ENCODE measurements at places on chromosomes 1 and 21.

DNA sequence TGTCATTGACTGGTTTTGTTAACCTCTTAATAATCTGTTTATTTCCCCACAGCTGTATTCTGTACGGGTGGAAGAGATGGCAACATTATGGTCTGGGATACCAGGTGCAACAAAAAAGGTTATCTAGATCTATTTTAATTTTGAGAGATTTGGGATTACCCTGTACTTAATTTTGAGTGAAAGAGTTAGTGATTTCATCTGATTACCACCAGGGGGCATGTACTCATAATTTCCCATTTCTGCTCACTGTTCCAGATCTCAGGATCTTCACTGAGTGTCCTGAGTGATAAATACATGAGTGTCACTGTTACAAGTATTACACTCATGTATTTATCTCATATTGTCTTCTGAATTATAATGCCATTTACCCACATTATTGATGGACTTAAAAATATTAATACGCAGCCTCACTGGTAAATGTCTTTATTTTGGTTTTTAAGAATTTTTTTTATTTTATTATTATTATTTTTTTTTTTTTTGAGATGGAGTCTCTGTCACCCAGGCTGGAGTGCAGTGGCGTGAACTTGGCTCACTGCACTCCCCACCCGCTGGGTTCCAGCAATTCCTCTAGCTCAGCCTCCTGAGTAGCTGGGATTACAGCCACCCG is 27.4 kb downstream of the DTL start:
- DNase-seq, result peak; percentile 64

DNA sequence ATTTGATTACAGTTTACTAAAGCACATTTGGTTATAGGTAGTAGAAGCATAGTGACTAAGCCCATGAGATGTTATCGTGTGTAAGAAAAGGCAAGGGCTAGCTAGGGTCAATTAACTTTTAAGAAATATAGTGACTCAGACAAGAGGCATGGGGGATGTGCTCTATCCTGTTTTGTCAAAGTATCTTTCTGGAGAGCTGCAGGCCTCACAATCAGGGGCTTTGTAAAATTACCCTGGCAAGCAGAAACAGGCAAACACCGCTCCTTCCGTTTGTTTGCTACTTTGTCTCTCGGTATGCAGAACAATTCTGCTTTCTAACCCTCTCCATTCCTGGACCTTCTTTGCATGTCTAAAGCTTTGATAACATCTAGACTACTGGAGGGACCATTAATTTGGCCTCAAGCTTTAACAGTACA is 26.1 kb upstream of the ZNF697 start:
- peak; percentile 70 for DNase-seq

- DNase-seq, result no peak
Observed at GRCh38 chr1:9399510-9400424, 107.1 kb downstream of the SPSB1 start.

GRCh38 chr1:95451054-95451453 is 217.0 kb downstream of the RWDD3 start:
- DNase-seq, result no peak

DNA sequence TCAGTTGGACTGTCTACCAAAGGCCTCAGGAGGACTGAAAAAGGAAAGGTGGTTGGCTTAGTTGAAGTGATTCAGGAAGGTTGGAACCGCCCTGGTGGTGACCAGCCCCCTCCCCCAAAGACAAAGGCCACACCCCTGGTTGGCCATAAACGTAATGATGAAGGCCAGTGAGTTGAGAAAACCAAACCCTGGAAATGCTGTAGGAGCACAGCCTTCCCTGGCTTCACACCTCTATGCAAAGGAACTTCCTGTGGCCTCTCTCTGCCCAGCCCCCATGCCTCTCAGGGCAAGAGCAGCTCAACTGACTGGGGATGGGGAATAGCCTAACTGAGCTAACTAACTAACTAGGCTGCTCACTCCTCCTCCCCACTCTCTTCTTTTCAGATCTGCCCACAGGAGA is 90.4 kb downstream of the NPHP4 start:
- DNase-seq, result no peak

DNA sequence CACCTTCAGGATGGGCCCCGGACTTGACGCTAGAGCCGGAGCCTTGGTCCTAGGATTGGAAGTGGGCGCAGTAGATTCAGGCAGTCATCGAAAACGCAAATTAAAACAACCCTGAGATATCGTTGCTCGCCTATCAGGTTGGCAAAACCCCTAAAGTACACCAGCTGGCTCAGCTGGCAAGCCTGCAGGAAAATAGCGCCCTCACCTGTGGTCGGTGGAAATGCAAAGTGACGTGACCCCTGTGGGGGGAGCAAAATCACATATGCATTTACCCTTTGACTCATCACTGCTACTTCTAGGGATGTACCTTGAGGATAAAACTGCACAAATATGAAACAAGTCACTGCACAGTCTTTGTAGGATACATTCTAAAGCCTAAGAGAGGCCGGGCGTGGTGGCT is 170.3 kb upstream of the TMEM51 start:
- no peak for DNase-seq

DNA sequence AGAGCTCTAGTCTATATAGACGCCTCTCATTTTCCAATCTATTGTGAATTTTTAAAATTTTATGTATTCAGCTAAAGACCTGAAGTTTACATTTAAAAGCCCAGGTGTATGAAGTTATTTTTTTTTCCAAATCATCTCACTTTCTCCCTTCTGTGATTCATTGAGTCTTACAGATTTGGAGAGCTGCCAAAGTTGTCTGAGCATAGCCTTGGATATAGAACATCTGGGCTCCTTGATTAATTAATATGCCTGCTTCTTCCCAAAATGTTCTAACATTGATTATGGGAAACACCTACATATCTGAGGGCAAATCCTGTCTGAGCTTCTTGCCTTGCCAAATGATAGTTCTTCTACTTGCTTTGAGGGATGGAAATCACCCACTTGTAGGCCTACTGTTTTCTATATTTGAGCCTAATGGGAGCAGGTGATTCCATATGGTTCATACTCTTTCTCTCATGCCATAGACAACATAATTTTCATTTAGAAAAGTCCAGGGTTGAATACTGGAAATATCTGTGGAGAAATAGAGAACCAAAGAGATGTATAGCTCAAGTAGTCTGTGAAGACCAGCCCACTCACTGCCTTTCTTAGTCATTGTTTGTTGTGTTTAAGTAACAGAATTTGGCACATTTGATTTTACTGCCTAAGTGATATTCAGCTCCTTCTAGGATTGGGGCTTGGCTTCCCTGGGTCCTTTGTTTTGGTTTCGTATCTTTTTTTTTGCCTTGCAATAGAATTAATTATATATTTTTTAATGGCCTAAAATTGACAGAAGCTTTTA is 46.2 kb downstream of the MACF1 start:
- peak; percentile 72 for DNase-seq

GRCh38 chr1:184499616-184500015 is 112.8 kb downstream of the C1orf21 start:
- peak; percentile 23 for DNase-seq

GRCh38 chr21:38488640-38489270 is 9.5 kb downstream of the ERG start:
- DNase-seq, result no peak

DNA sequence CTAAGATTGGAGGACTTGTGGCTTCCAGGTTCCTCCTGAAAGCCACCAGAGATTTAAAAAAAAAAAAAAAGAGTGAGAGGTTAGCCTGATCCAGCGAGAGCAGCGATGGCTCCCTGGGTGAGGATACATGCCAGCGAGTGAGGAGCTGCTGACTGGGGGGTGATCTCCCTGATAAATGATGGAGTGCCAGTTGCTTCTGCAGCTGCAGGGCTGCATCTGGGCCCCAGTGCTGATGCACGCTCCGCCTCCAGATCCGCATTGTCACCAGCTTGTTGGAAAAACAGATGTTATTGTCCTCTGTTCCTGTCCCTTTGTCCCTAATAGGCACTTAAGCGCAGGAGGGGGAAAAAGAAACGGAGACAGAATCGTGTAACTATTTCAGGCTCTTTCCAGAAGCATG is 28.6 kb downstream of the UBIAD1 start:
- DNase-seq, result no peak

GRCh38 chr21:41120997-41121396 is 47.0 kb upstream of the BACE2 start:
- no peak for DNase-seq

GRCh38 chr1:237861944-237862343 is 28.8 kb downstream of the ZP4 start:
- DNase-seq, result no peak

- peak; percentile 52 for DNase-seq
Observed at GRCh38 chr1:25017436-25018109, 87.5 kb upstream of the RUNX3 start.

GRCh38 chr1:226656201-226656600 is 82.9 kb downstream of the ITPKB start:
- DNase-seq, result no peak

- peak; percentile 89 for DNase-seq
Observed at GRCh38 chr1:247357781-247358211, 26.1 kb upstream of the ZNF496 start.

GRCh38 chr1:204203206-204203767 is 7.0 kb upstream of the KISS1 start:
- no peak for DNase-seq

DNA sequence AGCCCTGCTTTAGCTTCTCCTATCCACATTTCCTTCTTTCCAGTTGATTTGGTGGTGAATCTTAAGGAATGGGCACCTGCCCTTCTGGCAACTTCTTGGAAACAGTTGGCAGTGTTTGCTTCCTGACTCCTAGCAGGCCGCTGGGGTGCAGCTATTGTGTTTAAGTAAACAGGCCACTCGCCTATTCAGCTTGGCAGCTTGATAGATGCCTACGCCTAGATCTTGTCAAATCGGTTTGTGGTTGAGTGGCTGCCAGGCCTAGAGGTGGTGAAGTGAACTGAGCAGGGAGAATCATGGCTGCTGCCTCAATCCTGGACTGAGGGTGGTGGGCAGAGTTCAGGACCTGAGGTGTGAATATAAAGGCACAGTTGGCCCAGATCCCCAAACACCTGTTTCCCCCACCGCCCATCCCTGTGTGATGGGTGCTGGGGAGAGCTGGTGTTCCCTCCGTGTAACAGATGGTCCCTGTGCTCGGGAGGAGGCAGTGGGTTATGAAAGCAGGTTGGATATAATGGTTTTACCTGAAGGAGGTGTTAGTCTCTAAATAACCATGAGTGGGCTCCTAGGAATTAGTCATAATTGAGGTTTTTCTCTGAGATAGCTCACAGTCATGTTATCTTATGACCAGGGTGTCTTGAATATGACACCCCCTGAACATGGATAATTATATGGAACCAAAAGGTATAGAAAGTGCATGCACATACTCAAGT is 940 bp upstream of the PLA2G2C start:
- no peak for DNase-seq

DNA sequence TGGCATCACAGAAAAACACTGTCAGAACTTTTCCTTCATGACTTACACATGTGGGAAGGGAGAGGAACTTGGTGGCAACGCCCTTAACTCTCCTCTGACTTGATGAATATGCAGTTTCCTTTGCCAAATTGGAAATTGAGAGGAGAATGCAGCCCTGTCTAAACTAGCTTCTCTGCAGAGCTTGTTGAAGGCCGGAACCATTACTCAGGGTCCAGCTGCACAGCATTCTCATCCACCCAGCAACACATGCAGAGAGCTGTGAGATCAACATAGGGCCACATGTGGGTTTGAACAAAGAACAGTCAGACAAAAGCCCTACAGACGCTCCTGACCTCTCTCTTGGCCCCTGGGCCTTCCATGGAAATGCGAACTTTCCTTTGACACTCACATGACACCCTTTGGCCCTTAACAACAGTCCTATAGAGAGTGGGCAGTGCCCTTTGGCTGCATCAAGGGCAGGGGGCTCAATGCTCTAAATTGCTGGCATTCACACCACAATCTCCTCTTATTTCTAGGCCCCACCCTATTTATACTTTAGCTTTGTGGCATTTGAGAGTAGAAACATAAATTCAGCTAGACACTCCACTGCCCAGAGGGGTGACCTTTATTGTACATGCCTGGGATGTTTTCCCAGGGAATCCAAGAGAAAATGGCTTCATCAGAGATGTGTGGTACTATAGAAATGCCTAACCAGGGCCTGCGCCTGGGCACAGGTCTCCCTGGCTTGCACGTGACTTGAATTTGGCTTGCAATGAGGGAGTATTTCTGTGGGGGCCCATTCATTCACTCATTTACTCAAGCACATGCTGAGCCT is 64.4 kb downstream of the CDC7 start:
- peak; percentile 91 for DNase-seq

- no peak for DNase-seq
Observed at GRCh38 chr1:158818560-158818959, 12.6 kb upstream of the MNDA start.

DNA sequence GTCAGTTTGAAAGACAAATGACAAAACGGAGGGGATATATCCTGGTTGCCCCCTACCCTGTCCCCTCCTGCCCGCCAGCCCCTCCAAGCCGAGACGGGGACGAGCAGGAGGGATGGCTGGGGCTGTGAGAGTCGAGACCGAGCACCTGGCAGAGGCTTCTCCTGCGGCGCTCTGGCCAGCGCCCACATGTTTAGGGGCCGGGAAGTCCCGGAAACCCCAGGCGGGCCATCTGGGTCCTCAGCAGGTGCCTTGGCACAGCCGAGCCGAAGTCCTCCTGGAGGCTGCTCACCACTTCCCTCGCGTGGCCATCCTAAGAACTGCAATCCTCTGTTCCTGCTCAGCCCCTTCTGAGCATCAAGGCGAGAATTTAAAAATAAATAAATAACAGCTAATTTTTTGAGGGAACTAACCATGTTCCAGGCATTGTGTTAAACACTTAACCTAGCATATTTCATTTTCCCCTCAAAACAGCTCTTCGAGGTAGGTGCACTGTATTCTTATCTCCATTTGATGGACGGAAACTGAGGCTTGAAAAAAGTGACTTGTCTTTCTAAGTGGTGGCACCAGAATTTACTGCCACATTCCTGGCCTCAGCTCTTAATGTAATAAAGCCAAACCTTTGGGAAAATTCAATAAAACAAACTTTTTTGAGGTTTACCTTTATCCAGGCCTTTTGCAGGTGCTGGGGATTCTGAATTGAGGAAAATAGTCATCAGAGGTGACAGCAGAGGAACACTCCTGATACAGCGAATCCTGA is 3.5 kb upstream of the RIMS3 start:
- peak; percentile 65 for DNase-seq

GRCh38 chr1:87064309-87064708 is 149.9 kb downstream of the HS2ST1 start:
- DNase-seq, result peak; percentile 35

GRCh38 chr21:45045481-45045880 is 28.9 kb upstream of the ADARB1 start:
- peak; percentile 38 for DNase-seq

GRCh38 chr1:41615316-41615715 is 130.8 kb upstream of the EDN2 start:
- DNase-seq, result no peak

DNA sequence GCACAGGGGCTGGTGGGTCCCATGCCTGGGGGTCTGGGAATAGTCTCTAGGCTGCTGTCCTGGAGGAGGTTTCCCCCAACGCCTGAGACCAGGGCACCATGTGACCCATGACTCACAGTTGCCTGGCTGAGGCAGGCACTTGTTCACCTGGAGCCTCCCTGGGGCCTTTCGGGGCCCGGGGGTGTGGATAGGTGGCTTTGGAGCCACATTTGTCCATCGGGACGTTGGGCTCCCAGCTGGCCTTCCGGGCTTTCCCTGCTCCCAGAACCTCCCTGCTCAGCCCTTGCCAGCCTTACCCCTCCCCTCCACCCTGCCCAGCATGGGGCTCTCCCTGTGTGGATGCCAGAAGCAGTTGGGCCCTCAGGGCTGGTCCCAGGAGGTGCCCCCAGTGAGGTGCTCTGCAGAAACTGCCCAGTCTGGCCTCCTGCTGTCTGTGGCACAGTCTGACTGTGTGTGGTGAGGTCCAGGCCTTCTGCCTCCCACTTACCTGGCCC is 14.2 kb downstream of the COL6A1 start:
- DNase-seq, result peak; percentile 59
